Articular chondrocyte of knee joint (primary cell): ENCODE measurements at places on chromosomes 2 and 18. TPM values are rescaled to one million over a fixed set of nuclear protein-coding genes. Genes with fewer than 3 reads are reported as not detected.

The NEU2 gene
- total RNA-seq: not detected in 2 replicates

The ZRANB3 gene
- total RNA-seq: 12.0 and 13.5 TPM in 2 replicates

The SPRED2 gene
- 14.2 and 14.8 TPM in 2 replicates for total RNA-seq

The DPYSL5 gene
- total RNA-seq: not detected in 2 replicates

The HOXD3 gene
- total RNA-seq: 3.7 and 6.4 TPM in 2 replicates

The CXCR1 gene
- total RNA-seq: not detected in 2 replicates
